ENCODE measurements at places on chromosomes 4 and X.

DNA sequence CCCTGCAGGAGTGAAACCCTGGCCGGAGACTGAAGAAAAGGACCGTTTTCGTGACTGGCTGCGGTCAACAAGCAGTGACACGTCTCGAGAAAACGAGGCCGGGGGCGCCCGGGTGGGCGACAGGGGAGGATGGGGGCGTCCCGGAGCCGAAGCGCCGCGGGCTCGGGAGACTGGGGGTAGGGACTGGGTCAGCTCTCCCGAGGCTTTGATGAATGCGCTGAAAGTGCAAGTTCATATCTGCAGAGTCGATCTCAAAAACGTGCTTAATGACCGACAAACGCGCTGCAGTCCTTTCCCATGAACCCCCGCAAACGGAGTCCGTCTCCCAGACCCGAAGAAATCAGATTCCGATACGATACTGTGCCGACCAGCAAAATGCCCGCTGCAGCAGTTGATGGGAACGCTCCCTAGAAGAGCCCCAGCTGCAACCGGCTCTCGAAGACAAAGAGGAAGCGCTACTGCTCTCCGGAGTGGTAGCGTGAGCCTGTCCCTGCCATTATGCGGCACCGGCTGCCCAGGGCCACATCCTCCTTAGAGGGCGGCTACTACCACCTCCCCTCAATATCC lies 806 bp upstream of the CD99L2 start:
- peak; percentile 3 for DNase-seq

DNA sequence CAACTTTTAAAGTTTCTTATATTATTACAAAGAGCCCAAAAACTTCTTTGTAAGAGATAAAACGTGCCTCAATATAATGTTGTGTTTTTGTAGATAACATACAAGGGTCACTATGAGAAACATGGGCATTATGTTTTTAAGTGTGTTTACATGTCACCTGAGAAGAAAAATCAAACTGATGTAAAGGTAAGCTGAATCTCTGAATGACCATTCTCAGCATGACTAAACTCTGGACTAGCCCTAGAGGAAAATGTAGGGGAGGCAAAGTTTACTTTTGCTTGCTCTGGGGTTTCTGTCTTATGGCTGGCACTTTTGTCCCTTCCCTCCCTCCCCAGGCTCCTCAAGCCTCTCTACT lies 6.8 kb downstream of the MEPE start:
- DNase-seq = no peak

DNA sequence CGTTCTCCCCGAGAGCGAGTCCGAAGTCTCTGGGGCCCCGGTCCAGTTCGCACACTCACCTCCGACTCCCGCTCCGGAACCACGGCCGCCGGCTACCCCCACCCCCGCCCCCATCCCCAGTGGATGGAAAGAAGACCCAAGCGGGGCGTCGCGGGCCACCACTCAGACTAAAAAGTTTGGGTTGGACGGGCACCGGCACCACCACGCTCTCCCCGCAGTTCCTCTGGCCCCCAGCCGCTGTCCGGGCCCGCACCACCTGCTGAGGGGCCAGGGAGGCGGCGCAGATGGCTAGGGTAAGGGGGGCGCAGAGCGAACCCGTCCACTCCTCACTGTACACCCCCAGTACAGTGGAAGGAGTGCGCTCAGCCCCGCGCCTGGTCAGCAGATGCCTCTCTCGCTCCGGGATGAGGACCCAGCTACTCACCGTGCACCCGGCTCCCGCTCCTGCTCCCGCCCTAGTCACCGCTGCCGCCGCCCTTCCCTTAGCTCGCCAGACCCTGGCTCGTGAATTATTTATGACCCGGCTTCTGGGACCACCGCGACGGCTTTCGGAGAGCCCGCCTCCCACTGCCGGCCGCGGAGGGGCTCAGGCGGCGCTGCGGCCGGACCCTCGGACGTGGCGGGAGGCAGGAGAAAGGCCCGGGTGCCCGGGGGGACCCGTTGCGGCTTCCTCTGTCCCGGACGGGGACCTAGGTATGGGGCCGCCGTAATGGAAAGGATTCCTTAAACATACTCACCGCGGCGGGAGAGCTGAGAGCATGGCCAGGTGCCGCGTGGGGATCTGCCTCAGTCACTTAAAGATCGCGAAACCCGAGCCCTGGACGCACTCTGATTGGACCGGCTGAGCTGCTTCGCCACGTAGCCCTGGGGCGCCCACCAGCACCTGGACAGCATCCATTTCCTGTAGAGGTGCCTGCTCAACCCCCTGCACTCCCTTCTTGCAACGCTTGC lies at the start of gene PROM1:
PROM1 (minus strand) TSS at position 783 of the 951 bp plus-strand sequence. CDS start 8,117 bp downstream, outside the sequence.
- no peak for DNase-seq

GRCh38 chrX:39309721-39310152 lies 508.5 kb downstream of the MID1IP1 start:
- DNase-seq = peak; percentile 20

GRCh38 chrX:18946611-18947010 lies 37.3 kb downstream of the PHKA2 start:
- DNase-seq = no peak

- no peak for DNase-seq
These were observed 168.4 kb upstream of the TENM3 start for GRCh38 chr4:182074810-182075209.
